Hippocampal formation (tissue), 2 donors: ENCODE measurements at places on chromosomes 2 and 18.

DNA sequence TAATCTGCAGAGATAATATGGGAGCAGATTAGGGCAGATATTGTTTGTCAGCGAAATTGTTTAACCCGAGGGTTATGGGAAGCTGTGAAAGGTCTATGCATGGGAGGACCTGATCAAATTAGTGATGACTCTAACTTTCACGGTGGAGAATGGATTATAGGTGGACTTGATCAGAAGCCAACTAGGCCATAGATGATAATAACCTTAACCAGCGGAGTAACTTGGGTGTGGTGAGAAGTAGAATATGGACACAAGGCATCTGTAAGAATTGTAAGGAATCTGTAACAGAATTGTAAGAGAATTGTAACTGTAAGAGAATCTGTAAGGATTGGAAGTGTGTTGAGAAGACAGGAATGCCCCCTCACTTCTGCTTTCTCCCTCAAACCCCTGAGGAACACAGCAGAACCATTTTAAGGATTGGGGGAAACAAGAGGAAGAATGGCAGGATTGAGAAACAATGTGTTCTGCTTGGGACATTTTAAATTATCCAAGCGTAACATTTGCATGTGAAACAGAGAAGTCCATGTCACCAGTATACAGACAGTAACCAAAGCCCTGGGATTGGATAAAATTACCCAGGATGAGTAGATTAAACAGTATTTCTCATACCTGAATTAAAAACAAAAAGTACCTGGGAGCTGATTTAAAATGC, 14.9 kb upstream of the SLC39A10 start:
- no peak for DNase-seq

GRCh38 chr2:160574468-160575140, 81.0 kb upstream of the RBMS1 start:
- DNase-seq = no peak

DNA sequence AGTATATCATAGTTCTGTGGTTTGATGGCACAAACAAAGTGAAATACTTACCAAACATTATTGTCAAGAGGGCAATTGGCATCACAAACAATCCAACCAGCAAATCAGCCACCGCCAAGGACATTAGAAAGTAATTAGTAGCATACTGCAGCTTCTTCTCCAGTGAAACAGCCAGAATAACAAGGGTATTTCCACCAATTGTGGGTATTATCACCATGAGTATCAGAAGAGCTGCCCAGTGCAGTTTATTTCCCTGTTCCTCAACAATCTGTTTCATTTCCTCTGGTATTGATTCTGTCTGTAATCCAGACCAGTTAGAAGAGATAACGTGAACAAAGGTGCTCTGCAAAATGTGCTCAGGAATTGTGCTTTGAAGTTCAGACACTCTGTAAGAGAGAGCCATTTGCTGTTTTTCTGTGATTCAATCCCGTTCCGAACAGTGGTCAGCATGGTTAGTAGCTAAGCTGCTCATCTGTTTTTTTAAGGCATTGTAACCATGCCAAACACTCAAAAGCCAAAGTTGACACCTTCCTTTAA, 1.4 kb downstream of the HTR2B start:
- DNase-seq = no peak

- peak; percentile 32 for DNase-seq
Measured at GRCh38 chr2:8544786-8545694, 136.8 kb upstream of the ID2 start.

GRCh38 chr2:224062481-224063297, 23.6 kb upstream of the SERPINE2 start:
- no peak for DNase-seq

GRCh38 chr2:1707771-1708418, 36.4 kb downstream of the PXDN start:
- no peak for DNase-seq

- DNase-seq = no peak
Measured at GRCh38 chr2:20677301-20678085, 10.5 kb downstream of the GDF7 start.

- DNase-seq = no peak
Measured at GRCh38 chr2:101473591-101473910, 1.4 kb downstream of the RFX8 start.

DNA sequence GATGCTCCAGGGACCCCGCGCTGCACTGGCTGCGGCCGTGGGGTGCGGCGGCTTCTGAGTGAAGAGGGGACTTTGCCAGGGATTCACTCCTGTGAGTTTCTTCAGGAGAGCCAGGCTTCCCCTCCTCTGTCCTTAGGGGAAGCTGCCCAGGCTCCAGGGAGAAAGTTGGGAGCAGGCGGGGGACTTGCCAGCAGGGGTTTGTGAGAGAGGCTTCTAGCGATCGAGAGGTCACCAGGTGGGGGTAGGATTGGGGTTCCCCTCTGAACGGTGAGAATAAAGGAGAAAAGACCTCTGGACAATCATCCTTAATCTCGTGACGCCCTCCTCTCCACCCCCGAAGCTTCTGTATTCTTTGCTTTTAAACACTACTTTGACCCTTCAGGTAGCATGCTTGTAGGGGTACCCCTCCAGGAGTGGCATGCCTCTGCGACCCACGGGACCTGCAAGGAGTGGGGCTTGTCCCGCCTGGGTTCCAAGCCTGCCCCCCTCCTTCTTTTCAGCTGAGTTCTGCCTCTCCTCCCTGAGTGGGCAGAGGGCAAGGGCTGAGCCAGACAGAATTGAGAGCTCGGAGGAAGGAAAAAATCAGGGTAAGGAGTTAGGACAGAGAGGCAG, 601 bp downstream of the PROKR1 start:
- no peak for DNase-seq

DNA sequence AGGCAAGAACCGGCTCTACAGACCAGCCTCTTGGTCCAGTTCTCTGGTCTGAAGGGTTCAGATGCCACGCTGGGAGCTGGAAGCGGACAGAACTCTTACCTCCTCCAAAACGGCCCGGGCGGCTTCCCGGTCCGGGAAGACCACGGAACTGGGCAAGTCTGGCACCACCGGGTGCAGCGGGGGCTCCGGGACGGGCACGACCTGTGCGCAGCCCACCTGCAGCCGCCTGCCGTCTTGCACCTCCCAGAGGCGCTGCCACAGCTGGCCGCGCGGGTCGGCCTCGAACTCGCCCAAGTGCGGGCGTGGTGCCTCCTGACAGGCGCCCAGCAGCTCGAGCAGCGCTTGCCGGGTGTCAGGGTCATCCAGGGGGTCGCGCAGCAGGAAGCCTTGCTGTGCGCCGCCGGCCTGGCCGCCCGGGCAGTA, 773 bp downstream of the CMPK2 start:
- no peak for DNase-seq

DNA sequence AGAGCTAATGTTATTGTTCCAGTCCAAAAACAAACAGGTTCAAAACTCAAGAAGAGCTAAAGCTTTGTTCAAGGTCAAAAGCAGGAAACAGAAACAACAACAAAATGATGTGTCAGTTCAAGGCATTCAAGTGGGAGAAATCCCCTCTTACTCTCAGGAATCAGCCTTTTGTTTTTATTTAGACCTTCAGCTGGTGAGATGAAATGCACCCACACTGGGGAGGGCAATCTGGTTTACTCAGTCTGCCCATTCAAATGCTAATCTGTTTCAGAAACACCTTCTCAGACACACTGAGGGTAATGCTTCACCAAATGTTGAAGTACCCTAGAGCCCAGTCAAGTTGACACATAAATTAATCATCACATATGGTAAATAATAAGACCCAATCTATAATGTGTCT, 150.6 kb downstream of the TMX3 start:
- DNase-seq = no peak

DNA sequence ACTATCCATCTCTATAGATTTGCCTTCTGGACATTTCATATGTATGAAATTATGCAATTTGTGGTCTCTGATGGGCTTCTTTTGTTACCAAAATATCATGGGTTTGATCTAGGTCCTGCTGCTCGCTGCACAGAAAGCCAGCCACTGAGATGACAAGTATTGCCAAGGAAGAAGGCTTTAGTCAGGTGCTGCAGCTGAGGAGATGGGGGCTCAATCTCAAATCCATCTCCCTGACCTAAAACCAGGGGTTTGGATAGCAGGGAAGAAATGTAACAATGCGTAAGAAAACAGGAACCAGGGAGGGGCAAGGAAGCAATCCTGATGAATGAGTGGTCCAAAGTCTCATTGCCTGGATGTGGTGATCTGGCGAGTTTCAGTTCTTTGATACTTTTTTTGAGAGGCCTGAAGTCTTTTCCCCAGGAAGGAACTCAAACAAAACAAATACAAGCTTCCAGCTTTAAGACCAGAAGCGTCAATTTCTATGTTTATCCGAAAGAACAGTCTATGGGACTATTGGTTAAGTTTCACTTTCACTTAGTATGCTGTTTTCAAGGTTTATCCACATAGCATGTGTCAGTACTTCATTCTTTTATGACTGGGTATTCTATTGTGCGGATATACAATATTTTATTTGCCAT, 3.4 kb upstream of the CKAP2L start:
- DNase-seq = no peak

GRCh38 chr2:134244587-134244986, 9.3 kb upstream of the MGAT5 start:
- DNase-seq = no peak

DNA sequence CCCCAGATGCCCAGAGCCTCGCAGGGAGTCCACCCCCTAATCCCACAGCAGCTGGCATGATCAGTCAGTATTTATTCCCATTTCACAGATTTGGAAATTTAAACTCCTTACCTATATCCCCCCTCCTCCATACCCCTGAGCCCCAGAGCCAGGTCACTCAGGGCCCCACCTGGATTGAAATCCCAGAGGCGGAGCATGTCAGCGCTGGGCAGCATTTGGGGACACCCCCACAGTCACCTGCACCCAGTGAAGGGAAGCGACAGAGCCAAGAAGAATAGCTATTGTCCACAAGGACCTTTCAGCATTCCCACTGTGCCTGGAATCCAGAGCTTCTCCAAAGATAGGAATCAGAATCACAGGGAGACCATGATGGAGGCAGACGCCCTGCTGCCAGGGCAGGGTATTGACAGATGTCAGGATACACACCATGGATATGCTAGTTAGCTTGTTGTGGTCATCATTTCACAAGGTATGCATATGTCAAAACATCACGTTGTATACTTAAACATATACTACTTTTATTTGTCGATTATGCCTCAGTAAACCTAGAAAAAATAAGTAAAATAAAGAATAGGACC, 968 bp upstream of the ASTL start:
- no peak for DNase-seq

- no peak for DNase-seq
Measured at GRCh38 chr18:62458346-62458745, 64.5 kb upstream of the ZCCHC2 start.

- no peak for DNase-seq
Measured at GRCh38 chr2:128293870-128294455, 24.7 kb downstream of the HS6ST1 start.

DNA sequence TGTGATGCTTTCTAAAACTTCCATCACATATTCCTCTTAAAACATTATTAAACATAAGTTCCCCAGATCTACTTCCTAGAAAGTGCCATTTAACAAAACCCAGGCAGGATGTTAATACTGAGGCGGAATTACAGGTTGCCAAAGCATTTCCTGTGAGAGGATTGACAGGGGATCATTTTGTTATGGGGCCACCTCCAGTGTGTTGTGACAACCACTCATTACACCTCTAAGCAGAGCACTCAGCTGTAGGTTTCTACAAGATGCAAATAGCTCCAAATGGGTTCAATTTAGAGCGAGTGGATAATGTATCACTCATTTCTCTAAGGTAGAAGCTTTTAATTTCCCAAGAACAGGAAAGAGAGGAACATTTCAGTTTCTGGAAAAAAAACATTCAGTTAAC, 1429.5 kb upstream of the ACVR2A start:
- DNase-seq = no peak

GRCh38 chr2:216498070-216498378, 620 bp upstream of the RPL37A start:
- DNase-seq = no peak

DNA sequence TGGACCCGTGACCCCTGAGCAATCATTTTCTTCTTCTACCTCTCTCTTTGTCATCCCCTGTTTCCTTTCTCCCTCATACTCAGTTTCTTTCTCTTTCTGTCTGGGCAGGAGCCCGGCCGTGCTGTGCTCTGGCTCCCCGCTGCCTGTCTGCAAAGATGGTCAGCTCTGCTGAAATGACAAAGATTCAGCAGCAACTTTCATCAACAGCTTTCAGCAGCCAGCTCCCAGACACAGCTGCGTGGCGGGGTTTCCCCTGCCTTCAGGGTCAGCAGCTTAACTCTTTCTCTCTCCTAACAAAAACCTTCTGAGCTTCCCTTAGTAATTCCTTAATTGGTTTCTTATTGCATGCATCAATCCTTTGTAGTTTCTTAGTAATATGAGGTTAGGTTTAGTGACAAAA, 1234.4 kb downstream of the CNTNAP5 start:
- DNase-seq = no peak

DNA sequence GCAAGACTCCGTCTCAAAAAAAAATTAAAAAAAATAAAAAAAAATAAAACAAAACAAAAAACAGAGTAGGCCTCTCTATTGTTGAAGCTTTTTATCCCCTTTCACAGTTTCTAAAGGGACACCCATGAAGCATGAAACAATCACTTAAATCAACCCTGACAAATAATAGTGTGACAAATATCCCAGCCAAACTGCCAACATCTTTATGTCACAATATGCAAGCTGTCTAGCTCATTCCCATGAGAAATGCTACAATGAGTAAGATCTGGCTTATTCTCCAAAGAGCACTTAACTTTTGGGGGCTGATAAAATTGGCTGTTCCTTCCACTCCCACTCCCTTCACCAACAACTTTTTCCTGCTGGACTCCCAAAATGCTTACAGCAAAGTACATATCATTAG, 21.7 kb upstream of the ABCA12 start:
- DNase-seq = no peak

DNA sequence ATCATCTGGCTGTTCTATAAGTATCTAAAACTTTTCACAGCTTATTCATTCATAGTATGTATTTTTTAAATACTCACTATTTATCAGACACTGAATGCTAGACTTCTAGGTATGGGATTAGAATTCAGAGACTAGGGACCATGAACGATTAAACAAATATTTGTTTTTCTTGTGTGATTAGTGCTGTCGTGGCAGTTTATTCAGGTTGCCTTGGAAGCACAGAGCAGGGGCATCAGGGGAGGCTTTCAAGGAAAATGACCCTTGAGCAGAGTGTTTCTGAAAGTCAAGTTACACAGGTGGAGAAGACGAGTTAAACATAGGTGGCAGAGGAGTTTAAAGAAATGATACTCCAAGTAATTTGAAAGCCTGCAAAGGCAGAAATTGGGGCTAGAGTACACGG, 5.7 kb downstream of the SPOPL start:
- DNase-seq = no peak

GRCh38 chr2:189595417-189595816, 14.8 kb upstream of the SLC40A1 start:
- no peak for DNase-seq

- no peak for DNase-seq
Measured at GRCh38 chr18:21769206-21769605, 28.6 kb downstream of the MIB1 start.
